Tibial nerve (tissue), 4 donors: ENCODE measurements at places on chromosomes 2 and 18.

DNA sequence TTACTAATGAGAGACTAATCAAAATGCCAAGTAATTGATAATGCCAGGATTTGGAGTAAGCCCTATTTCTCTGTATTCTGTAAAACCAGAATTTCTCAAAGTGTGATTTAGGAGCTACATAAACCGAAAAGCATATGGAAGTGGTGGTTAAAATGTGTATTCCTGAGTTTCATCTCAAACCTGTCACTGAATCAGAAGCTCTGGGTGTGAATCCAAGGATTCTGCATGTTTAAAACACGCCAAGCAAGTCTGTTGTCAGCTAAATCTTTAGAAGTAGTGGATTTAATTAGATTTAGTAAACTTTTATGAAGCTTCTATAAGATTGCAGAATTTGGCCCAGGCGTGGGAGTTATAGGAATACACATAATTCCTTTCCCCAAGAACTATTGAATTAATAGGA, 700.3 kb downstream of the DCC start:
- DNase-seq = no peak

DNA sequence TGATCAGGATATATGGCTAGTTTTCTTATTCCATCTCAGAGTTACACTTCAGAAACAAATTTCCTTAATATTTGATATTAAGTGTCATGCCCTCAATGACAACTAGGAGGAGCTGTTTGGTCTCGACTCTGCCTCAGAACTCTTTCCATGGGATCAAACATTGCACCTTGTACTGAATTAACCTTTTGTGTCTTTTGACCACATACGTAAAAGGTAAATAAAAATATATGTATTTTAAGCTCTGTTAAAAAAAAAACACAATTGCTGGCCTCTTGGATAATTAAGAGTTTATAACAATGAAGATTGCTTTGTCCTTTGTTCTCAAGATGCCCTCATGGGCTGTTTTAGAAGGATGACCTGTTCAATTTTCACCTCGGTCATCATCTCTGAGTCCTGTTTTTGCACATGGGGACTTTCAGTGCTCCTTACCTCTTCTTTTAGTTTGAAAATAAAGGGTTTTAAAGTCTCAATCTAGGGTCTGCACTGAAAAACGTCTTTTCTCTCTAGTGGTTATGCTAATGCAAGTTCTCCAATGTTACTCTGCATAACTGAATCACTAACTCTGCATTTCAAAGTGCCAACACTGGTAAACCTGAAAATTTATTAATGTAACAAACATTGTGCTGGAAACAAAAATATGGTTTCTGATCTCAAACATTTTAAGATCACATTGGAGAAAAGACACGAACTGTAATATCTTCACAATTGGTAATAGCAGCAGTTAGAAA, 18.8 kb upstream of the FN1 start:
- no peak for DNase-seq

DNA sequence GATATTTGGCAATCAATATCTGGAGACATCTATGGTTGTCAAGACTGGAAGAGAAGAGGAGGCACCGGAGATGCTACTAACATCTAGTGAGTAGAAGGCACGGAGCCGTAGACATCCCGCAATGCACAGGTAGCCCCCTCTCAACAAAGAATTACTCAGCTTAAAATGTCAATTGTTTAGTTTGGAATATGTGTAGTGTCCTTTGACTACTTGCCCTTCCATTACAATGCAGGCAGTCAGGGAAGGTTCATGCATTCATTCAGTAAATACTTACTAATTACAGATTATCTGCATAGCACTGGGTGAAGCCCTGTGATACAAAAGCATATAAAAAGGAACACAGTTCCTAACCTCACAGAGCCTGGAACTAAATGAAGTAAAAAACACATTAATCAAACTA, 294.0 kb downstream of the RIT2 start:
- no peak for DNase-seq

DNA sequence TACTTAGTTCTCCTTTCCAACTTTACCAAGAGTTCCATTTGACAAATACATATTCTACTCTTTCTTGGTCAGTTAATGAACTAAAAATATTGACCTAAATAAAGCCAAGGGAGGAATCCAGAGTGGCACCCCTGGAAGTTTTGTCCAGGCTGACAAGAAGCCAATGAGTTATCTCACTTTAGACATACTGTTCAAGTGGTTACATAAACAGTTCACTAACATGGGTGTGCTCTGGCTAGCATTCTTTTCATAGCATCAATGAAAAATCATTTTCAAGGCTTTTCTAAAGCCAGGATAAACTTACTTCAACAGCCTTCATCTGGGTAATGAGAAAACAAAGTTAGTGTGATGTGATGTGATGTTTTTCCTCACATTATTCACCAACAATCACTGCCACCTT, 649.4 kb downstream of the TDRD15 start:
- no peak for DNase-seq

GRCh38 chr2:220043155-220043989, 415.9 kb downstream of the SLC4A3 start:
- DNase-seq = no peak

- no peak for DNase-seq
Observed at GRCh38 chr2:218709908-218710307, 727 bp upstream of the TTLL4 start.

- no peak for DNase-seq
Observed at GRCh38 chr18:32769586-32770053, 3.2 kb downstream of the KLHL14 start.

GRCh38 chr2:72961853-72962468, 44.6 kb downstream of the EMX1 start:
- DNase-seq = no peak

- no peak for DNase-seq
Observed at GRCh38 chr18:35042389-35043071, 1.3 kb downstream of the MAPRE2 start.

DNA sequence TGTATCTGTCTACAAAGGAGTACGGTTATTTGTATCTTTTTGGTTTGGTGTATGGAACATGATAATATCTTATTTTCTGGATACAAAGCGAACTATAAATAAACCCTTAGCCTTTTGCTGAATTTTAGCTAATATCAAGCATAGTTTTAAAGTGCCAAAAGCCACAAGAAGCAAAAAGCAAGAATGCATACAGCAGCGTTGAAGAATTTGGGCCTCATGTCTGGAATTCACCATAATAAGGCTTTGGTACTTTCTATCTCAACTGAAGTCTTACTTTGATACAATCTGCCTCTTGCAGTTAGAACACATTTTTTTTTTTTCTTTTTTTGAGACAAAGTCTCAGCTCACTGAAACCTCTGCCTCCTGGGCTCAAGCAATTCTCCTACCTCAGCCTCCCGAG, 151.5 kb downstream of the ERBB4 start:
- DNase-seq = no peak

GRCh38 chr2:7672027-7672684, 754.9 kb downstream of the RNF144A start:
- no peak for DNase-seq

DNA sequence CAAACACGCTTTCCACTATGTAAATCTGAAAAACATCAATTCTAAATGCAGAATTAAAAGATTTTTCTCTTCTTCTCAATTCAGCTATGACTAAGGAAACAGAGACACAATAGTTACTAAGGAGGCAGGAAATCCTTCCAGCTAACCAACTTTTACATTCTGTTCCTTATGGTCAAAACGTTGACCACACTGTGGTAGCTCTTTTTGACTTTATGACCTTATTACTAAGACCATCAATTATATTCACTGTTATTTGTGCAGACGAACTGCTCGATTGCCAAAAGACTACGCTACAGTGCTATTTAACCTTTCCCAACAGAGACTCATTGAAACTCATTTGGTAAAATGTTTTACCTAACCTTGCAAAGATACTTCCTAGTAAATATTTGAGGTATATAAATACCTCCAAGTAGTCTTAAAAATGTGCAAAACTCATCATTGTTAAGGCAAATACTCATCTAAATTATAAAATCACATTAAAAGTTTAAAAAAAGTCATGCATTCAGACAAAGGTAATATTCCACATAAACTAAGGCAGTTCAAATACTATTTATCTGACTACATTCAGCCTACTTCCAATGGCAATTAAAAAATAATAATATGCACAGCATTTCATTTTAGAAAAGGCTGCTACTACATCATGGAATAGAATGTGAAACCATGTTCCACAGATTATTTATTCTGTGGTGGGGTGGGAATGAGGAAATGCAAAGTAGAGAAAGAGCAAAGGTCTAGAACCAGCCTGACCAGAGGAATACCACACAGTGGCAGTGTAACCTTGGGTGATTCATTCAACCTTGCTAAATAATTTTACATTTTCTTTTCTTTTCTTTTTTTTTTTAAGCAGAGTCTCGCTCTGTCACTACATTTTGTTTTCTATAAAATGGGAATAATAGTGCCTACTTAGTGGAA, 139.9 kb downstream of the THADA start:
- no peak for DNase-seq

- DNase-seq = no peak
Observed at GRCh38 chr2:174776223-174776622, 12.0 kb upstream of the CHRNA1 start.

DNA sequence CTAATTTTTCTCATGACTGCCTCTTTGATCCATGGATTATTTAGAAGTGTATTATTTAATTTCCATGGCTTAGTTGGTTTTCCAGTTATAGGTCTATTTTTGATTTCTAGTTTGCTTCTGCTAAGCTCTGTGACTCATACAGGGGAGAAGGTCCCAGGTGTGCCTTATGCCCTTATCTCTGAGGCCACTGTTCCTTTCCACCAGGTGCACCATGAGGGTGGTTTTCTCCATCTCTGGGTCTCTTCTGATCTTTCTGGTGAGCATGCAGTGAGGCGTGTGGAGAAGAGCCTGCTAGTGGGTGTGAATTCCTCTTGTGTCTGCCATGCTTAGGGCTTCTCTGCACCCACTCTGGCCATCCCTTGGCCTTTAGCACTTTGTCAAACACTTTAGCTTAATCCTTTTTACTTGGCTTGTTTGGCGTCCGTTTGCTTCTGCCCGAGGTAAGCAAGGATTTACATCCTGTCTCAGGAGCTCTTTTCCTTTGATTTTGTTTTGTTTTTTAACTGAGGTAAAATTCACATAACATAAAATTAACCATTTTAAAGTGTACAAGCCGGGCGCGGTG, 129.8 kb upstream of the ARL4C start:
- no peak for DNase-seq

DNA sequence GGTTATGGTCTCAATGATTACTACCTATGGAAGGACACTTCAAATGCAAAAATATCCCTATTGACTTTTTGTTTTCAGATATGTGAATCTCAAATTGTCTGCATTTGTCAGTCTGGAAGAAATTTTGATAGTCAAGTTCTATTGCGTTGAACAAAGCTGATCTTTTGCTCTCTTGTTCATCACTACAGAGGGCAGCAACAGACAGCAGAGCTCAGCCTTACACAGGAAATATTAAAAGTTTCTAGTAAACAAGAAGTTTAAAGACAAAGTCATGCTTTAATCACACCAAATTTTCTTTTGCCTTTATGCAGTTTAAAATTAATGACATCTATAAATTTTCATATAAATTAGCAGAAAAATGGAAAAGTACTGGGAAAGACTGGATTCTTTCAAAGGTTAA, 617.5 kb downstream of the NR4A2 start:
- no peak for DNase-seq

DNA sequence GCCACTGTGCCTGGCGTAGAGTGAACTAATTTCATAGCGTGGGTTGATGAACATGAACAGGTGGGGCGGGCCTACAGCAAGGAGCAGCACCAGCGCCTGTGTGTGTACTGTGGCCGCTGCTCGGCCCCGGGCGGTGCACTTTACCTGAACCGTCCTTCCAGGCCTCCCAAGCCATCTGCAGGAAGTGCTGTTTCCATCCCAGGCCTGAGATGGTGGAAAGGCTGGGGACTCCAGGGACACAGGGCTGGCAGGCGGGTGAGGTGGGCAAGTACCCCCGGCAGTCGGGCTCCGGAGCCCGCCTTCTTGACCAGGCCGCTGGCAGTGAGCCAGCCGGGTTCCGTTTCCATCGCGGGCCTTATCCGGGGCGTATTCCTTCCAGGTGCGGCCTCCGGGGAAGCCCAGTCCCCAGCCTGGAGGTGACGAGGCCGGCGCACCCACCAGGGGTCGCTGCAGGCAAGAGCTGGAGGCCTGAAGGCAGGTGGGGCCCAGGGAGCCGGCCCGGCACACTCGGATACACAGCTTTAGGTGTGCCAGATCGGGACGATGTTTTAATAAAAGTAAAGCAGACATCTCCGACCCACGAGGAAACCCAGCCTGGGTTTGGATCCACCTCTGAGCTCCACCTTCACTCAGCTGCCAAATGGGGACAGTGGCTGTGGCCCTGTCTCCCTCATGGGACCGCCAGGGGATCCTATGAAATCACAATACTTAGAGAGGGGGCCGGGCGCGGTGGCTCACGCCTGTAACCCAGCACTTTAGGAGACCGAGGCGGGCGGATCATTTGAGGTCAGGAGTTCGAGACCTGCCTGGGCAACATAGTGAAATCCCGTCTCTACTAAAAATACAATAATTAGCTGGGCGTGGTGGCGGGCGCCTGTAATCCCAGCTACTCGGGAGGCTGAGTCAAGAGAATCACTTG, 22.7 kb upstream of the PDIA6 start:
- DNase-seq = peak; percentile 45

- DNase-seq = no peak
Observed at GRCh38 chr18:25464227-25464626, 112.3 kb upstream of the ZNF521 start.

DNA sequence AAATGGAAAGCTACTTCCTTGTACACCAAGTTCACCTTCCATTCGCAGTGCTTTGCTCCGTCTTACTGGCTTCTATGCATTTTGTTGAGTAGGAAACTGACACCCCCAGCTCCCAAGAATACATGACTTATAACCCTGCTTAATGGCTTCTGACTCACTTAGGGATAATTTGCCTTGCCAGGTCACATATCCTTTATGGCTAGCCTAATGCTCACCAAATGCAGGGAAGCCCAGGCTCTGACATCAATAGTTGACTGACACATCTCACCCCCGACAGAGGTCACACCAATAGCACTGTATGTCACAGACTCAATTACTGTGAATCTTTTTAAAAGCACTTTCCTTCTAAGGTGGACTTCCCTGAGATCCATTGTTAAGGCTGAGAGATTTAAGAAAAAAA, 147.2 kb downstream of the DTNA start:
- DNase-seq = no peak

DNA sequence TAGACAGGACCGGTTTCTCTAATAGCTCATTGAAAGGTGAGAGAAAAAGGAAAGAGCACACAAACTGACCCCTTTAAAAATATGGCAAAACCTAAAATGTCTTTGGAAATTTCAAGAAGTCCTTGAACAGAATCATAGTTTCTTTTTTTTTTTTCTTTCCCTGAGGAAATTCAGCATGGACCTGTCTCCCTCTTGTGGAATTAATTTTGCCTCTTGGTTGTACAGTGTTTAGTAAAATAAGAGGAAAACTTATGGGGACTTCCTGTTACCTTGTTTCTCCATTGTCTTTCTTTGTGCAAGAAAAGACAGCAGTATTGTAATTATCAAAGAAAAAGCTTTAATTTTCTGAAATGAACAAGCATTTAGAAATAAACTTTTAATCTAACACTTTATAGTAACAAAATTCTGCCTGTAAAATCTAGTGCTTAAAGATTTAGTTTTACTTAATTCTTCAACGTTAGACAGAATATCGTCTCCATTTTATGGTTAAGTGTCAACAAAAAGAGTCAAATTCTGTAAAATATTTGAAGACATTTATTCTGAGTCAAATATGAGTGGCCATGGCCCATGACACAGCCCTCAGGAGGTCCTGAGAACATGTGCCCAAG, 176.3 kb upstream of the NABP1 start:
- no peak for DNase-seq

GRCh38 chr2:105576440-105577241, 168.1 kb upstream of the NCK2 start:
- DNase-seq = no peak
